Aorta (tissue), 5 donors: ENCODE measurements at places on chromosomes 3 and 15. TPM values are rescaled to one million over a fixed set of nuclear protein-coding genes. Genes with fewer than 3 reads are reported as not detected.

- no peak overlapping the region for H3K27ac ChIP-seq
- no peaks in the 10 kb centered on the region for H3K27me3 ChIP-seq
- no peaks in the 10 kb centered on the region for H3K36me3 ChIP-seq
- no peak for DNase-seq
- H3K4me3 ChIP-seq = no peak overlapping the region
These were observed 24.8 kb downstream of the IL20RB start for GRCh38 chr3:136982520-136983138.

- H3K36me3 ChIP-seq = no peaks in the 10 kb centered on the region
- no peak overlapping the region for H3K4me3 ChIP-seq
- H3K27ac ChIP-seq = no peak overlapping the region
- DNase-seq = no peak
- H3K27me3 ChIP-seq = no peaks in the 10 kb centered on the region
These were observed 187.4 kb upstream of the STAC start for GRCh38 chr3:36192901-36193300.

DNA sequence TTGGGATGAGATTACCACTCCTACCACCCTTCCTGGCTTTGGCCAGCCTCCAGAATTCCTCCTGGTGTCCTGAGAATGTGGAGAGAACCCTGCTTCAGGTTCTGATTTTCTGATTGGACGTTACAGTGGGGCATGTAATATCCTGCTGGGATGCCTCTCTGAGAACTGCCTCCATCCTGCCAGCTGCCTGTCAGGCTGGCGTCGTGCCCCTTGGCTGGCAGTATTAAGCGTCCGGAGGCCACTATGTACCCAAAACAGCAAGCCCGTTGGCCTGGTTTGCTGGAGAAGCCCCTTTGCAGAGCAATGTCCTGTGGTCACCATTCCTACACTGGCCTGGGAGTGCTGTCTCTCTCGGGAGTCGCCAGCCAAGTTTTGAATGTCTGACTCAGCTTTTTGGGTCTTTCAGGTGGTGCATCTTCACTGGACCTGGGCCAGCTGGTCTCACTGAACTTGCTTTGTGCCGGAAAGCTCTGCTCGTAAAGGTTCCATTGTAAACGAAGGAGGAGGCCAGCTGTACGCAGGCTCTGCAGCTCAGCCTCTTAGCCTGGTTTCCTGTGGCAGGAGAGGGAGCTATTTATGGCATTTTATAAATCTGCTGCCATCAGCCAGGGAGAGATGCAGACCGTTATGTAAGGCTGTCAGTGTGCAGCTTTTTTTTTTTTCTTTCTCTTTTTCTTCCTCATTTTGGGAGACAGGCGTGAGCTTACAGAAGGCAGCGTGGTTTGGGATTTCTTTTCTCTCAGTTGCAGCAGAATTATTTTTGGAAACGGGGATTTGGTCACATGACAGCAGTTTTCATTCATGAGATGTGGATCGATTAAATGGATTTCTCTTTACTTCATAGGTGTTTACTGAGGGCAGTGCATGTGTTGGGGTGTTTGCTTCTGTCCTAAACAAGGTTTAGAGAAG is 19.0 kb upstream of the TRAK1 start:
- no peaks in the 10 kb centered on the region for H3K36me3 ChIP-seq
- no peak overlapping the region for H3K4me3 ChIP-seq
- H3K27ac ChIP-seq = peak overlapping the region; percentile 100
- H3K27me3 ChIP-seq = no peaks in the 10 kb centered on the region

DNA sequence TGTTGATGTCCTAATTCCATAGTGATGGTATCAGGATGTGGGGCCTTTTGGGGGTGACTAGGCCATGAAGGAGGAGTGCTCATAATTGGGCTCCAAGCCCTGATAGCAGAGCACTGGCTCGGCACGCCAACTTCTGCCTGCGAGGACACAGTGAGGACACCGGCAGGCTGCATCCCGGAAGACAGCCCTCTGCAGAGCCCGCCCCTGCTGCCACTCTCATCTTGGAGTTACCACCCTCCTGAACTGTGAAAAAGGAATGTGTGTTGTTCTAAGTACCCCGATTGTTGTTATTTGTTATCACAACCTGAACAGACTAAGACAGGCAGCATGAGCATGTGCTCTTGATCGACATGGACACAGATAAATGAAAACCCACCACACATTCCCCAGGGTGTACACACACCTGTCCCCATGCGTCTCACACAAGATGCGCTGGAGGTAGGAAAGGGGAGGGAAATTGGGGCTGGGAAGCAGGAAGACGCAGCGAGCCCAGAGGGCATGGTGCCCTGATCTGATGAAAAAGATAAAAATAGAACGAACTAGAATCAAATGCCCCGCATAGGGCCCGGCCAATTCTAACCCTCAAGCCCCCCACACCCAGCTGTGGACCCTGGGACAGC is 40.1 kb downstream of the RPN1 start:
- no peaks in the 10 kb centered on the region for H3K36me3 ChIP-seq
- H3K4me1 ChIP-seq = no peaks in the 10 kb centered on the region
- H3K27ac ChIP-seq = no peak overlapping the region
- H3K4me3 ChIP-seq = no peak overlapping the region
- DNase-seq = no peak

DNA sequence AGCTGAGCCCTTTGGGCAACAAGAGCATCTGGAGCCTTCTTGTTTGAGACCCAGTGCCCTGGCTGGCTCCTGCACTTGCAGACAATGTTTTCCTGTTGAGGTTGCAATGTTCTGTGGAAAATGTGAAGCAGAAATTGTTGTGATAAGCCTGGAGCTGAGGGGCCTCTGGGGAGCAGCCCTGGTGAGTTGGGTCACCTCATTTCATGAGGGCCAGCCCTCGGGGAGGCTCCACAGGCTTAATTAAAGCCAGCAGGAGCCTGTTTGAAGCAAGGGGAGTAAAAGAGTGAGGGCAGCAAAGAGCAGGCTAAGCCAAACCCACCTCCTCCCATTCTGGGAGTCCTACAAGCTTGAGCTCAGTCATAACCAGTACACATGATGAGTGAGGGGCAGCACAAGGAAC is 154.3 kb downstream of the ALDH1A2 start:
- DNase-seq = no peak
- H3K27ac ChIP-seq = no peak overlapping the region
- no peak overlapping the region for H3K4me3 ChIP-seq
- no peaks in the 10 kb centered on the region for H3K4me1 ChIP-seq

DNA sequence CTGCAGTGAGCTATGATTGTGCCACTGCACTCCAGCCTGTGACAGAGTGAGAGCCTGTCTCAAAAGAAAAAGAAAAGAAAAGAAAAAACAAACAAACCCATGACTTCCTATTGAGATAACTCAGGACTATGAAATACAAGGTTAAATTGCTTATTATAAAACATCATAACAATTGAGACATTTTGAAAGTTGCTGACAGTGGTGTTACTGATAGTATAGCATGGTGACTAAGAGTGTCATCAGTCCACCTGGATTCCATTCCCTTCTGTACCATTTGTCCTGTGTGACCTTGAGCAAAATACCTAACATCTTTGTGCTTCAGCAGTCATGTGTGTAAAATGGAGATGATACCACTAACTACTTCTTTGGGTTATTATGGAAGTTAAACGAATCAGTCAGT is 49.1 kb downstream of the ARHGEF26 start:
- DNase-seq = no peak
- no peaks in the 10 kb centered on the region for H3K27me3 ChIP-seq
- H3K4me1 ChIP-seq = peaks cover 2% of the 10 kb centered on the region
- no peak overlapping the region for H3K27ac ChIP-seq

The ADAMTS17 gene
- total RNA-seq = 4.2 TPM

The CAV3 gene
- not detected for total RNA-seq

The CCR4 gene
- 0.54 TPM for total RNA-seq

The SLC22A14 gene
- 0.49 TPM for total RNA-seq
